ENCODE measurements at places on chromosomes 7 and 10.

GRCh38 chr7:136353287-136353686 lies 376.1 kb upstream of the MTPN start:
- DNase-seq, result no peak

- no peak for DNase-seq
Observed at GRCh38 chr10:89490596-89491335, 44.6 kb downstream of the SLC16A12 start.

DNA sequence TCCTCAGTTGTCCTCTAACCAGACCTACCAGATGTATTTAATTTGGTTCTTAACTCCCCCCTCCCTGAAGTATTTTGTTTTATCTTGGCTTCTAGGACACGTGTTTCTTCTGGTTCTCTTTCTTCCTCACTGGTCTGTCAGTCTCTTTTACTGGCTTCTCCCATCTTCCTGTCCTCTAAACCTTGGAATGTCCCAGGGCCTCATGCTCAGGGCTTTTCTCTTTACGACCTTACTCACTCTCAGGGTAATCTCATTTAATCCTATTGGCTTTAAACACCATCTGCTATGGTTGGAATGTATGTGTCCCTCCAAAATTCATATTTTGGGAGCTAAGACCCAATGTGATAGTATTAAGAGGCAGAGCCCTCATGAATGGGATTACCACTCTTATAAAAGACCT lies 418.2 kb upstream of the PODXL start:
- no peak for DNase-seq

DNA sequence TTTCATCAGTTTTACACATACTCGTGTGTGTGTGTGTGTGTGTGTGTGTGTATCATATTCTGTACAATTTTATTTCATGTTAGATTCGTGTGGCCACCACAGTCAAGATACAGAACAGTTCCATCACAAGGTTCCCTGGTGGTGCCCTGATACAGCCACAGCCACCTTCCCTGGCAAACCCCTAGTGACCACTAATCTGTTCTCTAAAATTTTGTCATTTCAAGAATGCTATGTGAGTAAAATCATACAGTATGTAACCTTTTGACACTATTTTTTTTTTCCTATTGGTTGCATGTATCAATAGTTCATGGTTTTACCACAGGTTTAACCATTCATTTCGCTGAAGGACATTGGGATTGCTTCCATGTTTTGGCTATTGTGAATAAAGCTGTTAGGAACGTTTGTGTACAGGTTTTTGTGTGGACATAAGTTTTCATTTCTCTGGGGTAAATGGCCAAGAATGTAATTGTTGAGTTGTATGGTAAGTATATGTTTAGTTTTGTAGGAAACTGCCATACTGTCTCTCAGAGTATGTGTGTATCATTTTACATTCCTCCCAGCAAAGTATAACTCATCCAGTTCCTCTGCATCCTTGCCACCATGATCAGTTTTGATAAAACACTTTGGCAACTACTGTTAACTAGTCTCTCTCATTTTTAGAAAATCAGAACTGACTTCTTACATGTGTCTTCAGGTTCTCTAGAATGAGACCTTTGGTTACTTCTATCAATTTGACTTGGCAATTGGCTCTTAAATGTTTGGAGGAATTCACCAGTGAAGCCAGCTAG lies 20.6 kb downstream of the KLHDC10 start:
- DNase-seq, result no peak

DNA sequence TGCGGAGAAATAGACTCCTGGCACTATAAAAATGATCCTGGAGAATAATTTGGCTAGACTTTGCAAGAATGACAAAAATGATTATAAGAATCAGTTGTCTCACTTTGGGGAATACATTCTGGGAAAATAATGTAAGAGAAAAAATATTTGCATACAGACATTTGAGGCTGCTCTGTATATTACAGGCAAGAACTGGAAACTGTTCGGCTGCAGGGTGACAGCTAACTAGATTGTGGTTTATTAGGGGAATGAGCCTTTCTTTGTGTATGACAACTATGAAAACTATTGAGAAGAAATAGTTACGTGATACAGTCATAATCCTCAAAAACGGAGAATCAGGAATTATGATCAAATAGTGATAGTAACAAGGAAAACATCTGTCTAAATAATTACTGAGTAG lies 8.6 kb downstream of the TRIM56 start:
- DNase-seq, result no peak

- DNase-seq, result no peak
Observed at GRCh38 chr7:282621-283020, 7.3 kb upstream of the FOXL3 start.

DNA sequence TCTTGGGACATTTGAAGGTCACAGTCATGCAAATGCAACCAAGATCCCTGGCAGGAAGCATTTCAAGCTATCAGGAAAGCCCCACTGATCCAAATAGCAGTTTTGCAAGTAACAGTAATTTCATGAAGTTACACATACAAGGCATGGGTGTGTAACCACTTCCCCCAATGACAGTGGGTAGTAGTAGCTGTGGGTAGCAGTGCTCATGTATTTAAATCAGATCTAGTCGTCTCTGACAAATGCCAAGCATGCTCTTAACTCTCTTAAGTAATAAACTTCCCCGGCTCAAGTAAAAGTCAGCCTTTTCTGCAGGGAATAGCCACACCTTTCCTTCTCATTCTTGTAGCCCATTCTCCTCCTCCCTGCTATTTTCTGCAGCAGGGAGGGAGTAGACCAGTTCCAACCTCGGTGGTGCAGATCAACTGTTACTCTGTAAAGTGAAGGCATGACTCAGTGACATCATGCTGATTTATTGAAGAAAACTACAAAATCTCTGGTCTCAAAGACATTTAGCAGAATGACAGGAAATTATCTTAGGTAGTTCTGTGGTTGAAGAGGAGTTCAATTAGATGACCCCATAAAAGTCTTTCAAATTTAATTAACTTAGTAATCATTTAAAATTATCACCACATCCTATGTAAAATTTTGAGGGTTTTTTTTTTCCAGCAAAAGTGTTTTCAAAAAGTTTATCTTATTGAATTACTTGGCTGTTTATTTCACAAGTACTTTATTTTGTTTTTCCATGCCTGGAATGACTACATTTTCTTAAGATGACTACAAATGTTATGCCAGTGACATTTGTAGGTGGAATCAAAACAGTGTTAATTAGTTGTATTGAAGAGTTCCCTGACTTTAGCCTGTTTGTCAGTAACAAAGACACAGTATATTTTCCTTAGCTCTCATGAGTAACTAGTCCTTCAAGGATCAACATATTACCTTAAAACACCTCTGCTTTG lies 568.3 kb downstream of the INHBA start:
- peak; percentile 42 for DNase-seq

DNA sequence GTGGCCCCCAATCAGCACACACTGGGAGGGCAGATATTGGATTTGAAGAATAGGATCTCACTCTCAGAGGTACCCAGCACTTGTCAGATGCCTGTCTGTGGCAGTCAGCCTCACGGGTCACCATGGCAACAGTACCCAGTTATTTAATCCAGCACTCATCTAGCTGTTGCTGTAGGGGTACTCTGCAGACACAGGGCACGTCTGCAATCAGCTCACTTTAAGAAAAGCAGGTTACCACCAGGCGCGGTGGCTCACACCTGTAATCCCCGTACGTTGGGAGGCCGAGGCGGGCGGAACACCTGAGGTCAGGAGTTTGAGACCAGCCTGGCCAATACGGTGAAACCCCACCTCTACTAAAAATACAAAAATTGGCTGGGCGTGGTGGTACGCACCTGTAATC lies 11.9 kb downstream of the SFXN4 start:
- DNase-seq, result no peak

DNA sequence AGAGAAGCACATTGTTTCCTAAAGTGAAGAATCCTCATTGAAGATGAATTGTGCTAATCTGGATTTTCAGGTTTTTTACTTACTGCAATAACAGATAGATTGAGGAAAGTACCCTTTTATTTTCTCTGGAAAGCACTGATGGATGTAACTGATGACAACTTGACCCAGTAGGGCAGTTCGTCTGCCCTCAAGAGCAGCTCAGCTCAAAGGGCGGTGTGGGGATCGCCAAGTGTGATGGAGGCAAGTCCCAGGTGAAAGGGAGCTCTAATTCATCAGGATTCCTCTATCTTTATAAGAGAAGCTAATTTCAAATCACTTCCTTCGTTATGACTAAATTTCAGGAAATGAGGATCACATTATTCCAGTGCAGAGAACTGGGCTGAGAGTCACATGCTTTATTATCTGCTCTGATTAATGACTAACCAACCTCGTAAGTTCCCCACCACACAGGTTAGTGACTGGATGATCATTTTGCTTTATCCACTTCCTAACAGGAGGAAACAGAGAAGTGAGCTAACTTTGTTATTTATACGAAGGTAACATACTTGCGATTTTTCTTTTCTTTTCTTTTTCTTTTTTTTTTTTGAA lies 98.8 kb downstream of the PFKFB3 start:
- no peak for DNase-seq

GRCh38 chr10:16545116-16545736 lies 23.5 kb upstream of the C1QL3 start:
- peak; percentile 19 for DNase-seq

- no peak for DNase-seq
Observed at GRCh38 chr7:39005036-39005435, 27.3 kb downstream of the POU6F2 start.

DNA sequence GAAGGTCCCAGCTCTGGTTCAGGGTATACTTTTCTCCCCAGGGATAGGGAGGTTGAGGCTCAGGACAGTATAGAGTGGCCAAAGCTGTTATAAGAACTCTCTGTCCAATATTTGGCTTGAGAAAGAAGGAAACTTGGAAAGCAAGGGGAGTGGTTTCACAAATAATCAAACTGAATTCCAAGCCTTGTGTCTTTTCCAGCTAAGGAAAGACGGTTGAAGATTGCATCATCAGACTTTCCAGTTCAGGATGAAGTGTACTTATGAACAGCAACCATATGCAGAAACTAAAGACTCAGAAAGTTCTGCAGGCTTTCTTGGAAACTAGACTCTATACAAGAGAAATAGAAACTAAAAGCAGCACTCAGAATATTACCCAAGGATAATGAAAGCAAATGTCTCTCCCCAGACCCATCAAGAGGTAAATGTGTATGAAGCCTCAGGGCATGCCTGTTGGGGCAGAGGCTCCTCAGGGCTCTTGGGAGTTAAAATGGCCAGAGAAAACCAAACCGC lies 46.4 kb downstream of the RAMP3 start:
- no peak for DNase-seq

DNA sequence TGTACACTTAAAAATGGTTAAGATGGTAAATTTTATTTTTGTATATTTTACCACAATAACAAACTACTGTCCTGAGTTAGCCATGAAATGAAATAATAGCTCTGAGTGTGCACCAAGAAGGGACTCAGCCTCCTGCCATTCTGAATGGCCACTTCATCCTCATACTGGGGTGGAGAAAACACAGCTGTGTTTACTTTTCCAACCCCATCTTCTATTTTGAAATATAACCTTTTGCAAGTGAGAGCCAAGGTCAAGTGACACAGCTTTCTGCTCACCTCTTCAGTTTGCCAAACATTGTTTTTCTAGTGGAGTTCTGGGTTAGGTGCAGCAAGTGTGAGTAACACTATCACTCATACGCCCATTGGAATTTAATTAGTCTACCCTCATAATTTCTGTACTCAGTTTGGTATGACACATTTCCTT lies 107.4 kb upstream of the GLCCI1 start:
- peak; percentile 39 for DNase-seq

- DNase-seq, result no peak
Observed at GRCh38 chr10:66773472-66773817, 152.4 kb upstream of the LRRTM3 start.

GRCh38 chr10:66819691-66820090 lies 106.1 kb upstream of the LRRTM3 start:
- DNase-seq, result no peak

DNA sequence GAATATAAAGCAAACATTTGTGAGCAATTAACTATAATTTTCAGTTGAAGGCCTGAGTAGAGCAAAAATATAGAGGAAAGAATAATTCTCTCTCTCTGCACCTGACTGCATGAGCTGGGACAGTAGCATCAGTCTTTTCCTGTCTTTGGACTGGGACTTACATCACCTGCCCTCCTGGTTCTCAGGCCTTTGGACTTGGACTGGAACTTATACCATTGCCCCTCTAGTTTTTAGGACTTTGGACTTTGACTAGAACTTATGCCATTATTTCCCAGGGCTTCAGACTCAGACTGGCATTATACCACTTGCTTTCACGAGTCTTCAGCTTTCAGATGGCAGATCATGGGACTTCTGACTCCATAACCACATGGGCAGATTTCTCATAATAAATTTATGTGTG lies 81.0 kb upstream of the SLC25A13 start:
- no peak for DNase-seq

GRCh38 chr10:42975558-42976340 lies 101.1 kb upstream of the RET start:
- DNase-seq, result no peak

GRCh38 chr7:30688718-30689221 lies 6.5 kb upstream of the CRHR2 start:
- DNase-seq, result no peak

GRCh38 chr10:73433538-73433867 lies at the start of gene MSS51:
Gene MSS51 (minus strand): TSS chr10:73433561. CDS start chr10:73428284, 5,277 bp downstream.
- no peak for DNase-seq

DNA sequence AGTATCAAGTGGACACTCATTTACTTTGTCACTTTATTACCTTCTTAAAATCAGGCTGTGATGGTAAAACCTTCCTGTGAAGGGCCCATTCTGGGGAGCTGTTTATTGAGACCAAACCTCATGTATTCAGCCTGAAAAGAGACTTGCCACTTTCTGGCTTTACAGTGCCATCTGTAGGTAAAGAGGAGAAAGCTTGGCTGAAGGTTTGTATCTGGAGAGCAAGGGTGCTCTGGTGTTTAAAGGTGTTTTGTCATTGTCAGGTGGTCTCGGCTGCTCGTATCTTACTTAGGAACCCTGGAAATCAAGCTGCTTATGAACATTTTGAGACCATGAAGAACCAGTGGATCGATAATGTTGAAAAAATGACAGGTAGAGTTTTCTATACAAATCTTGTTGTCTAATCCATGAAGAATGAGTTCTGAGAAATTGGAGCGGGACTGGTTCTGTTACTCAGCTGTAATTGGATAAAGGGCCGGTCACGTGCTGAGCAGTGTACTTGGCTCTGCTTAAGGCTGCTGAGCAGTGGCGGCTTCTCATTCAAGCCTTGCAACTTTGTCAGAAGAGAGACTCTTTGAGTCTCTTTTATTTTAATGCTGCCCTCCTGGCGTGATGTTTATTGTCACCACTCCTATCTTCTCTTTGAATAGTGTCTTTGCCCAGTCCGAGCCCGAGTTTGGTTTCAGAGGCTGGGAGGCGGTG lies 46.9 kb downstream of the AP3M1 start:
- no peak for DNase-seq
